Kidney glomerular epithelial cell (primary cell): ENCODE measurements at places on chromosomes 4 and X.

DNA sequence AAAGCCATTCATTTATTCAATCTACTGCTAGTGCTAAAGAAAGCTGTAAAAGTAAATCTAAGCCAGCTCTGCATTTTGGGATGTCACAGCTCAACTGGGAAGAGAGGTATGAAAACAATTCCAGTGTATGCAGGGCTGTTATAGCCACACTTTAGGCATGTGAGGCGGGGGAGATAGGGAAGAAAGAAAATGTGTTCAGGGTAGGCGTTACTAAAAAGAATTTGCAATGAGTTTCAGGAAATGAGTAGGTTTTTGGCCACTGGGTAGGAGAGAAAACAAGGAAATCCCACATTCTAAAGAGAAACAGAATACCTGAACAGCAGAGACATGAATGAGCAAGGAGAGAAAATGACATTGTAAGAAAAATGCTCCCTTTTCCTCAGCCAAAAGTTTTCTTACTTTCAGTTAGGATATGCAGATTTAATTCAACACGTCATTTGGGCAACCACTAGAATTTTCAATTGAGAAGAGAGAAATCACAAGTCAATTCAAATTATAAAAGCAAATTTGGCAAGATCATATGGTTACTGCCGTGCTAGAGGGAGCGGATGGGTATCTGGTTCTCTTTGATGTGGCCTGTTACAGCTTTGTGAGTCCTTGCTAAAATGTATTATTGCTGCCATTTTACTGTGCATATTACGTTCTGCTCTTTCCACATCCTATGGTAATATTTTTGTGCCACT is 226.3 kb downstream of the KCNIP4 start:
- DNase-seq = no peak

DNA sequence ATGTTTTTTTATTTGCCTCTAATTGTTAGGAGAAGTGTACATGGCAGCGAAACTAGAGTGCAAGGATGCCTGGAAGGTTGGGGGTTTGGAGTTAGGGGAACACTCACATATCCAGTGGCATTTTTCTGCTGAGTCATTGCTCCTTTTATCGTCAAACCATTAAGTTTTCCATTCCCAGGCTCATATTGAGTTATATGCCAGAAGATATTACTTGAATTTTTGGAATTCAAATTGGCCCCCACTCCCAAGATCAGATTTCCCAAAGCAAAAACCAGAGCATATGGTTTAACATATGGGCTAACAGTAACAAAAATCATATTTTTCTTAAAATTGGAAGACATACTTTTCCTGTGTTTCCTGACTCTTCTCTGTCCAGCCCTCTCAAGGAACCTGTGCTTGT is 152.7 kb downstream of the FSTL5 start:
- no peak for DNase-seq

DNA sequence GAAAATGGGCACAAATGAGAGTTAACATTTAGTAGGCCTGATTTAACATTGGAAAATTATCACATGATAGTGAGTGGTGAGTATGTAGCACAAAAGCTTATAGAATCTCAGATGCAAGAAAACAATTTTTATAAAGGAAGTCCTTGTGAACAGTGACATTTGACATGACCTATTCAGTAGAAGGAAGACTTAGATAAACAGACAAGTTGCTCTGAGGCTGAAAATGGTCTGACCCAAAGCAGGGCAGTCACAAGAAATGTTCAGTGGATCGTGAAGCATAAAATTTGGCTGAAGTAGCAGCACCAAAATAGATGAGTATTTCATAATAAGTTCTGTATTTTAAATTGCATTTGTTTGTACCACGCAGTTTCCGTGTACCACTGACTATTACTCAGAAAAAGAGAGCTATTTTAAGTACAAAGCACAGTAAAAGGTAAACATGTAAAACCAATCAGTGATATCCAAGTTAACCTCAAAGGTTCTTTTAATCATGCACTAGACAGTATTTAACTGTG is 605.7 kb upstream of the PABPC4L start:
- peak; percentile 30 for DNase-seq

GRCh38 chr4:157045507-157046127 is 30.3 kb upstream of the GLRB start:
- peak; percentile 87 for DNase-seq

GRCh38 chr4:74840936-74841509 is 46.7 kb upstream of the BTC start:
- no peak for DNase-seq

DNA sequence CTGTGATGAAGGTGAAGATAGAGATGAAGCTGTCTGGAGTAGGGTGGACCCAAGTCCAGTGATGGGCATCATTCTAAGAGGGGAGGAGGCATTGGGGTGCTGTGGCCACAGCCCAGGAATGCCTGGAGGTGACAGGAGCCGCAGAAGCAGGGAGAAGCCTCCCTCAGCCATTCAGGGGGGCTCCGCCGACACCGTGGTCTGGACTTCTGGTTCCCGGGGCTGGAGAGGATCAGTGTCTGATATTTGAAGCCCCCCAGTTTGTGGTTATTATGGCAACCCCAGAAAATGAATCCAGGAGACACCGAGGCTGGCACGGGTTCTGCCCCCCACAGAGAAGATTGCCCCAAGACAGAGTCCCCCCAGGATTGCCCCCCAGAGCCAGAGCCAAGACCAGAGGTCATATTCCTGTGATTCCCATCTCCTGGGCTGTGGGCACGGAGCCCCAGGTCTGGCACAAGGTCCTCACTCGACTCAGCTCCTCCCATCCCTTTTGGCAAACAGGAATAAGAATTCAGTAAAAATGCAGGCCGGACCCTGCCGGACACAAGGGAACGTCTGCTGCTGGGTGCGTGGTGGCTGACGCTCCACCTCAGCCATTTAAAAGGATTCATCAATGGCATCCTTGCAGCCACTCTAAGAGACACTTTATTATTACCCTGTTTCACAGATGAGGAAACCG is 116.6 kb downstream of the CPZ start:
- no peak for DNase-seq

GRCh38 chrX:118694638-118695037 is 32.8 kb upstream of the IL13RA1 start:
- DNase-seq = no peak

GRCh38 chrX:77114501-77114900 is 332.7 kb upstream of the FGF16 start:
- no peak for DNase-seq

- DNase-seq = no peak
These were observed 13.3 kb downstream of the SLC2A9 start for GRCh38 chr4:10007793-10008608.

- DNase-seq = no peak
These were observed 958.9 kb downstream of the RPA4 start for GRCh38 chrX:97842468-97843199.

GRCh38 chr4:104643805-104644204 is 149.1 kb upstream of the CXXC4 start:
- DNase-seq = no peak

DNA sequence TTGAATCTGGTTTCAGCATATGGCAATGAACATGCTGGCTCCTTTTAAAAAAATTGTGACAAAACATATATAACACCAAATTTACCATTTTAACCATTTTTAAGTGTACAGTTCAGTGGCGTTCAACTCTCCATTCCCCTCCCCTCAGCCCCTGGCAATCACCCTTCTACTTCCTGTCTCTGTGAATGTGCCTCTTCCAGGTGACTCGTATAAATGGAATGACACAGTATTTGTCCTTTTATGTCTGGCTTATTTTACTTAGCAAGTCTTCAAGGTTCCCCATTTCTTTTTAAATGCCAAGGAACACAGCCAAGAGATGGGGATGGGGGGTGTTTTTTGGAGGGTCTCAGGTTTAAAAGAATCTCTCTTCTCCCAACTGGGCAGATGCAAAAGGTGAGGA is 35.4 kb upstream of the BCLAF3 start:
- peak; percentile 0 for DNase-seq

DNA sequence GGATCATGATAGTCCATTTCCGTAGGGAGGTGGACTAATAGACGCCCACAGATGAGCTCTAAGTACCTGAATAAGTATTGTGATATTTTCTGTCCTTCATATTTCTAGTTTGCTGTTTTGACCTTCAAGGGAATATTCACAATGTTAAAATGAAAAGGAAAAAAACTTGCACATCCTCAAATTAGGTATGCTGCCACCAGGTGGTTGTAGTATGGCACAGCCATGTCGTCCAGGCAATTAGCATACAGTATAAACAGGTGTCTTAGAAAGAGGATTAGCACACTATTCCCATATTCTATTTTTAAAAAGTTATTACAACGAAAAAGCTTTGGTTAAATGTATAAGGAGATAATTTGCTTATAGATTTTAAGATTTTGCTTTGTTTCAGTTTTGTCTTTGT is 802.0 kb downstream of the RPA4 start:
- no peak for DNase-seq

- DNase-seq = no peak
These were observed 166.3 kb downstream of the FNIP2 start for GRCh38 chr4:158934996-158935669.

- no peak for DNase-seq
These were observed 29.1 kb upstream of the BCORL1 start for GRCh38 chrX:129953334-129953648.

GRCh38 chr4:82084747-82085146 is 289.0 kb downstream of the HNRNPD start:
- no peak for DNase-seq

GRCh38 chr4:182684796-182685195 is 232.4 kb downstream of the DCTD start:
- no peak for DNase-seq

DNA sequence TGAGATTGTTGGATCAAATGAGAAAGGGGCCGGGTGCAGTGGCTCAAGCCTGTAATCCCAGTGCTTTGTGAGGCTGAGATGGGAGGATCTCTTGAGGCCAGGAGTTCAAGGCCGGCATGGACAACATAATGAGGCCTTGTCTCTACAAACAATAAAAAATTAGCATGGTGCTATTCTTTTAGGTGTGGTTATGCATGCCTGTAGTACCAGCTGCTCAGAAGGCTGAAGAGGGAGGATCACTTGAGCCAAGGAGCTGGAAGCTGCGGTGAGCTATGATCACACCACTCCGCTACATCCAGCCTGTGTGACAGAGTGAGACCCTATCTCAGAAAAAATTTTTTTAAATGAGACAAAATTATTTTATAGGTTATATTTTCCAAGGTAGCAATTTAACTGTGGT is 49.7 kb upstream of the TMEM150C start:
- no peak for DNase-seq

- DNase-seq = no peak
These were observed 5.0 kb downstream of the TDO2 start for GRCh38 chr4:155908187-155909139.

GRCh38 chr4:82421796-82422560 is 8.3 kb downstream of the HNRNPDL start:
- DNase-seq = no peak

DNA sequence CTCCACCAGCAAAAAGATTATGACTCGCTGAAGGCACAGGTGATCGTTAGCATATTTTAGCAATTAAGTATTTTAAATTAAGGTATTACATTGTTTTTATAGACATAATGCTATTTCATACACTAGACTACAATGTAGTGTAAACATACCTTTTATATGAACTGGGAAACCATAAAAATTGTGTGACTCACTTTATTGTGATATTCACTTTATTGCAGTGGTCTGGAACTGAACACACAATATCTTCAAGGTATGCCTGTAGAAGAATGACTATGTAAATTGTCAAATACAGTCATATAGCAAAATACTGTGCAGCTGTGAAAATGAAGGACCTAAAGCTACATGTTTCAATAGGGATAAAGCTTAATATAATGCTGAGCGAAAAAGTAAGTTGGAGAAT is 26.6 kb upstream of the MAML3 start:
- no peak for DNase-seq

GRCh38 chr4:995311-996026 is 2.3 kb upstream of the SLC26A1 start:
- DNase-seq = no peak

DNA sequence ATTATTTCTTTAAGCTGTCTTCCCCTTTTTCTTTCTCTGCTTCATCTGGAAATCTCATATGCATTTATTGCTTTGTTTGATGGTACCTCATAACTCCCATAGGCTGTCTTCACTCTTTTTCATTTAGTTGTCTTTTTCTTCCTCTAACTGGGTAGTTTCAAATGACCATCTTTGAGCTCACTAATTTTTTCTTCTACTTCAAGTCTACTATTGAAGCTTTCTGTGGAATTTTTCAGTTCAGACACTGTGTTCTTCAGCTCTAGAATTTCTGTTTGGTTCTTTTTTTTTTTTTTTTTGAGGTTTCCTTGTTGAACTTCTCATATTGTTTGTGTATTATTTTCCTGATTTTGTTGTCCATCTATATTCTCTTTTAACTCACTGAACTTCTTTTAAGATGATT is 23.0 kb downstream of the CASK start:
- DNase-seq = no peak

- no peak for DNase-seq
These were observed 361.5 kb upstream of the FMR1 start for GRCh38 chrX:147550217-147550616.

- DNase-seq = no peak
These were observed 5.0 kb upstream of the LAMP2 start for GRCh38 chrX:120474085-120474484.

DNA sequence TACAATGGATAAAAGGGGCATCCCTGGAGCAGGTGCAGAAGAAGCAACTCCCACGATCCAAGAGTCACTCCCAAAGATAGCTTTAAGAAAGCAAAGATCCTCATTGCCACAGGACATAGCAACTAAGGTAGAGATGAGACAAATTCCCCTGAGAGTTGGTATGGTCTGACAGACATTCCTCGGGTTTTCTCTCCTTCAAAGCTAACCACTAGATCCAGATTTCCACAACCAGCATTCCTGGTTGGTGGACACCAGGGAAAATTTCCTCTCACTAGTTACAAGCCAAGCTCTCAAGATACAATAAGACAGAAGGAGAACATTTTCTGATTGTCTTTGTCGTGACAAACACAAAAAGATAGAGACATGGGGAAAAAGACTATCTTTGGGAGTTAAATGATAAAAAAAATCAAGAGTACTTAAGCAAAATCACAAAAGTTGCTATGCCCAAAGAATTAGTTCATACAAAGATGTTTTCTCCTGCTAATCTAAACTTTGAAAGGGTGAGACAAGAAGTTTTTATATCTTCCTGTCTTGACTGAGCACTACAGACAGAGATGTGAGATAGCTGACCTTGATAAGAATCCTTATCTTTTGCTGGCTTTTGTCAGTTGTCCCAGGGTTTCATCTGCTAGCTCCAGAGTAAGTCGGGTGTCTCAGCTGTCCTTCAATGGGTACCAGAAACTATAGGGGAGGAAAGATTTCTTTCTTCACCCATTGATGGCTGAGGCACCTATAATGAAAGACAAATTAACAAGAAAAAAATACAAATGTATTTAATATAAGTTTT is 200.5 kb downstream of the CENPC start:
- no peak for DNase-seq

DNA sequence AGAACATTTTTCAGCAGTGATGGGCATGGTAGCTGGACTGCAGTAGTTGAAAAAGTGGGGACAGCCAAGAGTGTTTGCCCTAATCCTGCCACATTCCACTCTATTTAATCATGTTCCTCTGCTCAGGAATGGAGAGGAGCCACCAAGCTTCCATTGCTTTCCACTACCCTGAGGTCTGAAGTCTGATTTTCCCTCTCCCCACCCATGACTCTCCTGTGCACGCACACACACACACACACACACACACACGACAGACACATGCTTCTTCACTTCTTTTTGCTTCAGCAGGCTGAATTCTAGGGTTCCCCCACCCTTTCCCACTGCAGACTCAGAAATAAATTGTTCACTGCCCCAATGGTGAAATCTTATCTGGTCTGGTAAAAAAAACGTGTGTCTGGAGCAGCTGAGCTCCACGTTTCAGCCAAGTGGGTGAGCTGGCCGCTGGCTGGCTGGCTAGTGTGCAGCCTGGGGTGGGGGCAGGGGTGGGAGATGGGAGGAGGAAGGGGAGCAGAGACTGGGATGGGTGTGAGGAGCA is 142.7 kb upstream of the NALF2 start:
- DNase-seq = no peak
